Stimulated activated CD4-positive, alpha-beta T cell treated with anti-CD3 and anti-CD28 coated beads, Interleukin-2, amount 100 ng/mL, for 4 hours (primary cell): ENCODE measurements at places on chromosomes 12 and 14.

- no peak for DNase-seq
Measured at GRCh38 chr14:82562881-82563280, 1029.2 kb upstream of the SEL1L start.

DNA sequence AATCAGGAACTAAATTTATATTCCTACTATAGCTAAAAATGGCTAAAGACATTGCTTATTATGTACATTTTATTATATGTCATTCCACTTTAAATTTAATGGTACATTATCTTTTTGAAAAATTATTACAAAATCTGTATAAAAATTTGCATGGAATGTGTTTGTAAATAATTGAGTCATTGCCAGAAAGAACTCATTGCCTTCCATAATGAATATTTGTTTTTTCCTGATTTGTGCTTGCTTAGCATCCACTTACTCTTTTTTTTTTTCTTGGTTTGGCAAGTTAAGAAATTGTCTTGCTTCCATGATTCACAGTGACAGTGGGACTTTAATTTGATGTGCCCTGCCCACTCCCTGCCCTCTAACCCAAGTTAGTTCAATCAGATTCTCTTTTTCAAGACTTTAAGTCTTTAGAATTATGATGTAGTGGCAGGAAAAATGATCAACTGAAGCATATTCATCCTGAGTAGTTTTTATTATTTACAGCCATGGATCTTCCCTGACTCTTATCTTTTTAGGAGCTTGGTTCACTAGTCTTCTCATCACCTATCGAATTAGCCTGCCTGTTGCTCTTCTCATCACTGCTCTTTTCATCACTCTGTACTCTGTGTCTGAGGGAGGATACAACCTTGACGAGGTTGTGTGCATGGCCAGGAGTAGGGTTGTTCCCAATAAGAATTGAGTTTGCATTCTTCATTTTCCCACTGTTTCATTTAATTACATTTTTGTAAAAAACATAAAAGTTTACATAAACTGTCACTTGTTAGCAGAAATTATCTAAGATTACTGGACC lies 442.0 kb downstream of the BTG1 start:
- no peak for DNase-seq

GRCh38 chr12:75658901-75659823 lies 147.8 kb upstream of the KRR1 start:
- no peak for DNase-seq

- no peak for DNase-seq
Measured at GRCh38 chr12:95259368-95259767, 41.8 kb downstream of the VEZT start.

DNA sequence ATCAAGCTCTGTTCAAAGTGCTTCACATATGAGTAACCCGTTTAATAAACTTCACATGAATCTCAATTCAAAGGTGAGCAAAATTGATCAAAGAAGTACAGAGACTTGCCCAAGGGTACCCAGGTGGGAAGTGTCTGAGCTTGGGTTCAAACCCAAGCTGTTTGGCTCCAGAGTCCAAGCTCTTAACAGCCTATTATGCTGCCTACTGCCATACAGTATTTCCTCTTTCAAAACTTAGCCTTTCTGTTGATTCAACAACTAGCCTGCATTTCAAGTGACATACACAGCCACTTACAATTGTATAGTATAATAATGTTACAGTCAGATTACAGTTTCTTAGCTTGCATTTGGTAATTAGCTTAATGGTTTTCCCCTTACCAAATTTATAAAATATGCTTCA lies 29.7 kb downstream of the FRMD6 start:
- no peak for DNase-seq

DNA sequence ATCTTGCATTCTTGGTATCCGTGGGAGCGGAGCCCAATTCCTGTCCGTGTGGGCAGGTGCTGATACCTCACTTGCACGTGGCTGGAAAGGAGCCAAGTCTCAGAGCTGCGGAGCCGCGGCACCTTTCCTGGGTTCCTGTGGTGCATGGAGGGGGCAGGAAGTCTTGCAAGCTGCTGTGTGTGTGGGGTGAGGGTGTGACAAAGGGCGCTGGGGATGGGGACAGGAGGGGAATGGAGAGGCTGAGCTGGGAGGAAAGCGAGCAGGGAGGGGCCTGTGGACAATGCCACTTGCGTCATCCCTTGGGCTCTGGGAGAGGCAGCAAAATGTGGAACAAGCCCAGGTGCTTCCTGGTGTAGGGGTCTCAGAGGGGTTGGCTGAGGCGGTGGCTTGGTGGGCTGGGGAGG lies 86.7 kb downstream of the CALM1 start:
- peak; percentile 27 for DNase-seq

- no peak for DNase-seq
Measured at GRCh38 chr12:81573228-81573627, 185.9 kb downstream of the PPFIA2 start.

DNA sequence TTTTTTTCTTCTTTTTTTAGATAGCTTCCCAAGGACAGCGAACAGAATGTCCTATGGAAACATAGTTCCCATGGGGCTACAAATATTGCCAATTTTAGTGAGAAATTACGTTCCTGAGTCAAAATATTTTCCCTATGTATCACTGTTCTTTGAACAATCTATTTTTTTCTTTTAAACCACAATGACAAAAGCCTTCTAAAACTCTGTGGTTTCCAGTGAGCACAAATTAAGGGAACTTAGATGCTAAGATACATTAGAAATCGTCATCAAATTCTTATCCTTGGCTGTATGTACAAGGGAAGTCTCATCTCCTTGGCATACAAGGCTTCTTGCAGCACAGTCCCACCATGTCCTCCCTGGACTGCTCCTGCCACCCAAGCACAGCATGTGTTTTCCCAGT lies 17.9 kb downstream of the CPM start:
- no peak for DNase-seq

- DNase-seq, result no peak
Measured at GRCh38 chr12:83142914-83143313, 456.2 kb downstream of the TMTC2 start.

DNA sequence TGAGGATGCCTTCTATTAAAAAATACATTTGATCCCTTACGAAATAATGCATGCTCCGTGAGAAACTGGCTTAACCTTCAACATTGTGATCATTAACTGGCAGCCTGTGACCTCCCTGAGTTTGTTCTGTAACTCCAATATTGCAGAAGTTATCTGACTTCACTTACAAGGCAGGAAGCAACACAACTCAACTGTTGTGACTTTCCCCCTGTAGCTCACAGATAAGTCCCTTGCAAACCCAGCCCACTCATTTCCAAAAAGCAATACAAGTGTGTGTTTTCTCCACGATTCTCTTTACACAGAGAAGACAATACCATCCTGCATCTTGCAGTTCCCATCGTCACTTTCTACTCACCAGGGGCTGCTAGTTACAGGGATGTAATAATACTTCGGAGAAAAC lies 304.7 kb upstream of the TMEM132C start:
- no peak for DNase-seq

GRCh38 chr14:74616996-74617700 lies 5.1 kb upstream of the LTBP2 start:
- no peak for DNase-seq

DNA sequence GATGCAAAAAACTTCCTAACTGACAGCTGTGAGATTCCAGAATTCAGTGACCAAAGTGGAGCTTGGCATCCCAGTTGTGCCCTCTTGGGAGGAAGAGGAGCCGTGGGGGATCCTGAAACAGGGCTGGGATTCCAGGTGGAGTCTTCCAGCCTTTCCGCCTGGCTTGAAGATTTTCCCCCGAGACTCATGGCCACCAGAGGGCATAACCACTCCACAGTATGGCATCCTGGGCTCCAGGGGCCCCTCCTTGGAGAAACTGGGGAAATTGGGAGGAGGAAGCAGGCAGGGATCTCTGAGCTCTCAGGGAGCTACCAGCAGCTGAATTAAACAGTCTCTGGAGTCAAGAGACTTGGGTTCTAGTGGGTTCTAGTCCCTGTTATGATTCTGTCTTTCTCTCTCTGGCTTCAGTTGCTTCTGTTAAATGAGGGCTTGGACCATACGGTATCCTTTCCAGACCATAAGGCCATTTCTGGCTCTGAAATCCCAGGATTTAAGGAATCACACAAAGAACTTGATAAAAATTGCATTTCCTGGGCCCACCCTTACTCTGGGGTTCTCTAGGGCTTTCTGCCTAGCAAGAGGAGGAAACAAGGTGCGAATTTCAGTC lies 2.6 kb upstream of the TAMALIN start:
- DNase-seq, result no peak

DNA sequence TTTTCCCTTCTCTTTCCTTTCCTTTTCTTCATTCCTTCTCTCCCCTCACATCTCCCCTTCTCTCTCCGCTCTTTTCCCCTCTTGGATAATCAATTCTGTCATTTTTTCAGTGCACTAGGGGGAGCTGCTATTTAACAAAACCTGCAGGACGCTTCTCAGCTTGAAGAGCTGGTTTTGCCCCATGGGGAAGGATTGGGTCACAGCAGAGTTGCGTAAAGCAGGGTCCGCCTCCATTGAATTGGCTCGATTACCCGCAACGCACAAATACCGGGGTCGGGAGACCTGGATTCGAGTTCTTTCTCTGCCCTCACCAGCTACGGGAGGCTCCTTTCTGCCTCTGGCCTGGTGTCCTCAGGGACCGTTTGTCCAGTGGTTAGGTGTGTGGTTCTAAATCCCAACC lies 42.1 kb upstream of the CHGA start:
- DNase-seq, result no peak

- no peak for DNase-seq
Measured at GRCh38 chr14:26319139-26319864, 278.5 kb downstream of the NOVA1 start.

GRCh38 chr12:116515684-116516083 lies 43.5 kb upstream of the MAP1LC3B2 start:
- no peak for DNase-seq

DNA sequence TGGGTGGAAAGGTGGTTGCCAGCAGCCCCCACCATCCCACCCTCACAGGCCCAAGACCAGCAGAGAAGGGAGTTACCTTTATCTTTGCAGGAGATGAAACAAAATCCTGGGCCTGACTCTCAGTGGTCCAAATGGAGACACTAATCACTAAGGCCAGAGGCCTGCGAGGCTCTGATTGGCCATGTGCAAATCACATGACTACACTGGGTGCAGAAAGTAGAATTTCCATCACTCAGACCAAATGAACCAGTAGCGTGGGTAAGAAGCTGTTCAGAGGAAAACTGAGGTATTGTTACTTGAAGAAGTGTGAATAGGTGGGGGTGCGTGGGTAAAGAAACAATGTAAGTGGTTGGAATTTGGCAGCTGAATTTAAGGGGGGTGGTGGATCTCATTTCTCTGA lies 20.2 kb upstream of the PPP1CC start:
- no peak for DNase-seq

- DNase-seq, result no peak
Measured at GRCh38 chr12:113120670-113121370, 14.7 kb downstream of the RASAL1 start.

- DNase-seq, result no peak
Measured at GRCh38 chr14:39102265-39102968, 618 bp downstream of the SEC23A start.

GRCh38 chr14:75662966-75663365 lies 1.9 kb downstream of the TTLL5 start:
- no peak for DNase-seq

DNA sequence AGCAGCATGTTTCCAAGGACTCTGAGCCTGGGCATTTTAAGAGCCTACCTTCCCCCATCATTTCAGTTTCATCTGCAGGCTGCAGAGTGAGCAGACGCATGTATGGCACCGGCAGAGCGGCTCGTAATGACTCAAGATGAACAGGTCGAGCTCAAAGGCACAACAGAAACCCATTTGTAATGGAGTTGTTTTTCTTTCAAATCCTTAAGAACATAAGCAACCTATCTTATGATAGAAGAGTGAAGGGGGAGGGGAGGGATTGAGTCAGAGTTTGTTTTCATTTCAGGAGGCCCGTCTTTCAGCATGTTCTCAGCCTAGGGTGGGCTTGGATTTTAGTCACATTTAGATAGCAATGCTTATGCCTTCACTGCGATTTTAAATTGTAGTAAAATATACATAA lies 54.9 kb upstream of the CISTR start:
- no peak for DNase-seq

DNA sequence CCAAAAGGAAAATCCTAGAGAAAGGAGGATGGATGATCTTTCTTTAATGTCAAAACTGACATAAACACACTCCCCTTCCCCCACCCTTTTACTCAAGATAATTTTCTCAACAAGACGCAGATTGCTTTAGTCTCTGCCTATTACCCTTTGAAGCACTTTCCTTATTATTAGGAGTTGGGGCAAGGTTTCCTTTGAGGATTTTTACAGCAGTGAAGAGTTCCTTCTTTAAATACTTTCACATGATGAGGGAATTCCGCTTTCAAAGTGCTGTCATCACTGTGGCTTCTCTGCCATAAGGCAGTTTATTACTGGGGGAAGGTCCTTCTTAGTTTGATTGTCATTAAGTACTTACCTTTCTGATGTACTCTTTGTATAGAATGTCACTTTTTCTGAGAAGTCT lies 172.1 kb downstream of the MSRB3 start:
- no peak for DNase-seq

DNA sequence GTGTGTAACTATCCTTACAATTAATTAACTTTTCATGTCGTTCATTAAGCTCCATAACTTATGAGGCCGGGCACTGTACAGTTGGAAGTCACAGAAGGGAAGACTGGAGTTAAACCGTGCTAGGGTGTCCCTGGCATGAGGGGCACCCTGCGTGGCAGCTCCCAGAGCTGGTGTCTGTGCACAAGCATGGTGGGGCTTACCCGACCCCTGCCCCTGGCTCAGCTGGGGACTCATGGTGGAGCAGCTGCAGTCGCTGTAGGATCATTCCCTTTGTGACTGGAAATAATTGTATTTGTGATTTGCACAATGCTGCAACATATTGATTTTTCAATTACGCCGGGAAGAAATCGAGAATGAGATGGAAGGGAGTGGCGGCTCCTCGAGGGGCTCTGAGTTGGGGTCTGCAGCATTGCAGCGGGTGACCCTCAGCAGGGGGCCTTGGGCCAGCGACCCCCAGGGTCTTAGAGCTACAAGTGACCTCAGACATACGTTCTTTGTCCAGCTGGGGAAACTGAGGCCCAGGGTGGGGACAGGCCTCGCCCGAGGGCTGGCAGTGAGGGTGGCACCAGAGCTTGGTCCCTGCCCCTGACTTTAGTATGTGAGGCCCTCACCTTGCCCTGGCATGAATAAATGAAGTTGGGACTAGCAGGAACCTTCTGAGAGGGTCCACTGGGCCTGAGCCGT lies 125.4 kb downstream of the KIF26A start:
- no peak for DNase-seq
